ENCODE measurements at places on chromosomes 5 and 9.

DNA sequence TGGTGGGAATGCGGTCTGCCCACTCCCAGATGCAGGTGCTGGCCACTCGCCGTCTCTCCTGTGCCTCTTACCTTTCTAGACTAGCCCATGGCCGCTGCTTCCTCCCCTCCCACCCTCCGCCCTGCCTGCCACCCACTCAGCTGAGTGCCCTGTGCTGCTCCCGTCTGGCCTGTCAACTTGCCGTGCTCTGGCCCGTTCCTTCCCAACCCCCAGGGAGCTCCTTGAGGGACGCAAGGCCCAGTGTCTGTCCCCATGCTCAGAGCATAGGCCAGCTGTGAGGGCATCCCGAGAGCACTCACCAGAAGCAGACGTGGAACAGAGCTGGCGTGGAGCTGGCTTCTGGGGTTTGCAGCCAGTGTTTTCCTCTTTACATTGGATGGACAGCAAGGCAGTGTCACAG lies 20.2 kb downstream of the HNRNPH1 start:
- DNase-seq: no peak

- no peak for DNase-seq
Observed at GRCh38 chr9:126612813-126613641, 701 bp upstream of the LMX1B start.

GRCh38 chr5:39315995-39316394 lies 48.3 kb downstream of the C9 start:
- no peak for DNase-seq

DNA sequence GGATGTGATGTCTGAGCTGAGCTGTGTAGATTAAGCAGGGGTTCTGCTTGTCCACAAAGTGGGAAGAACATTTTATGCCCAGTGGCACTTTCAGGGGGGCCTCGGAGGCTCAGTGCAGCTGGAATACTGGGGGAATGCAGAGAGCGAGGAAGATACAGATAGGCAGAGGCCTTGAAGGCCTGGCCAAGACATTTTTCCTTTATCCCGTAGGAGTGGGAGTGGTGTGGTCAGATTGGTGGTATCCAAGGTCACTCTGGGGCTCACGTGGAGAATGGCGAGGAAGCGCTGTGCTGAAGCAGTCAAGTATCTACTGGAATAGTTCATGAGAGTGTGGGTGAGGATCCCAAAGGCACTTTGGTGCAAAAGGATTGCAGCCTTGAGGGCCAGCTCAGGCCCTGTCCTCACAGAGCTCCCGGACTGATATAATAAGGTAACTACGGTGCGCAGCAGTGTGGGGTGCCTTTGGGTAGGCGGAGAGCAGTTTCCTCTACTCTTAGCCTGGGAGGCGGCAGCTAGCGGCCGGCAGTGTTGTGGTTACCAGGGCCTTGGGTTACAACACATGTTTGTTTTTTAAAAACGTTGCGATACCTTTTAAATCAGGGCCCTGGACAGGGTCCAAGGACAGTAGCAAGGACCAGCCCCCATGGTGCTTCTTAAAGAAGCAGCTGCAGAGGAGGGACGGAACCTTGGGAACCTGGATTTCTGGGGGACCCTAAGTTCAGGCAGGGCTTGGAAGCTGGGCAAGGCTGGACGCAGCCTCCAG lies 10.8 kb upstream of the CCDC69 start:
- DNase-seq: peak; percentile 38
